ENCODE measurements at places on chromosomes 13 and 19. TPM values are rescaled to one million over a fixed set of nuclear protein-coding genes. Genes with fewer than 3 reads are reported as not detected.

Gene ZNRF4
- not detected for polyA plus RNA-seq

Gene UGGT2
- polyA plus RNA-seq = not detected

Gene ZNF91
- 48.1 TPM for polyA plus RNA-seq

Gene CEACAM3
- not detected for polyA plus RNA-seq

DNA sequence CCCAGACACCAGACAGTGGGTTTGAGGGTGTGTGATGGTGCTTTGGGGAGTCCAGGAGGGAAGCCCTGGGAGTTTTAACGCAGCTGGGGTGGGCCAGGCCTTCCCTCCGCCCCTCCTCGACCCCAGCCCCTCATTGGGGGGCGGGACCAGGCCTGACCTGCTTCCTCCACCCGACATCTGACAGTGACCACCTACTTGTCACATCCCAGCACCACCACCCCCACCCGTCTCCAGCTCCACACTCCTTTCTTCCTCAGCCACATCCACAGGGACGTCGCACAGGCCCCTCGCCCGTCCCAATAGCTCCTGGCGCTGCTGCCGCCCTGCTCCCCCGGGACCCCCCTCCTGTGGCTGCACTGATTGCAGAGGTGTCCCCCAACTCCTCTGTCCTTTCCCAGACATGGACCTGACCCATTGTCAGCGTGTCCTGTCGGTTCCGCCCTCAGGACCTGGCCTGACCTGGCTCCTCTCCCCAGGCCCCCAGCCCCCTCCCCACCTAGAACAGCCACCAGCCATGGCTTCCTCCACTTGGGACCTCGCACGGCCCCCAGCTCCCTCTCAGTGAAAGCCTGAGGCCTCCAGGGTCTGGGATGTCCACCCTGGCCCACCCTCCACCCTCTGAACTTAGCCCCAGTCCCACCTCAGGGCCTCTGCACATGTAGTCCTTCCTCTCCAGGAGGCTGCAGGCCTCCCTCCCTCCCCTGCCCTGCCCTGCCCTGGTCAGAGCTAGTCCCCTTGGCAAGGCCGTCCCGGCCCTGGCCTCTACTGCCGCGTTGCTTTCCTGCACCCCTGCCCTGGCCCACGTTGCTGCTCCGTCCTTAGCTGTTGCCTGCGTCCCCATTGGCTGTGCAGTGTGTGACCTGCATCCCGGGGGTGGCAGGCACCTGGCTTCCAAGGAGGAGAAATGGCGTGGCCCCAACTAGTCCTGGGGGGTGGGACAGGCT lies 30.4 kb downstream of the COMP start:
- no peaks in the 10 kb centered on the region for H3K27me3 ChIP-seq
- no peak overlapping the region for H3K27ac ChIP-seq
- no peaks in the 10 kb centered on the region for H3K4me1 ChIP-seq

- H3K36me3 ChIP-seq = no peaks in the 10 kb centered on the region
- H3K27ac ChIP-seq = no peak overlapping the region
- H3K4me1 ChIP-seq = peaks cover 13% of the 10 kb centered on the region
Measured at GRCh38 chr13:94419304-94419924, 60.1 kb downstream of the DCT start.

DNA sequence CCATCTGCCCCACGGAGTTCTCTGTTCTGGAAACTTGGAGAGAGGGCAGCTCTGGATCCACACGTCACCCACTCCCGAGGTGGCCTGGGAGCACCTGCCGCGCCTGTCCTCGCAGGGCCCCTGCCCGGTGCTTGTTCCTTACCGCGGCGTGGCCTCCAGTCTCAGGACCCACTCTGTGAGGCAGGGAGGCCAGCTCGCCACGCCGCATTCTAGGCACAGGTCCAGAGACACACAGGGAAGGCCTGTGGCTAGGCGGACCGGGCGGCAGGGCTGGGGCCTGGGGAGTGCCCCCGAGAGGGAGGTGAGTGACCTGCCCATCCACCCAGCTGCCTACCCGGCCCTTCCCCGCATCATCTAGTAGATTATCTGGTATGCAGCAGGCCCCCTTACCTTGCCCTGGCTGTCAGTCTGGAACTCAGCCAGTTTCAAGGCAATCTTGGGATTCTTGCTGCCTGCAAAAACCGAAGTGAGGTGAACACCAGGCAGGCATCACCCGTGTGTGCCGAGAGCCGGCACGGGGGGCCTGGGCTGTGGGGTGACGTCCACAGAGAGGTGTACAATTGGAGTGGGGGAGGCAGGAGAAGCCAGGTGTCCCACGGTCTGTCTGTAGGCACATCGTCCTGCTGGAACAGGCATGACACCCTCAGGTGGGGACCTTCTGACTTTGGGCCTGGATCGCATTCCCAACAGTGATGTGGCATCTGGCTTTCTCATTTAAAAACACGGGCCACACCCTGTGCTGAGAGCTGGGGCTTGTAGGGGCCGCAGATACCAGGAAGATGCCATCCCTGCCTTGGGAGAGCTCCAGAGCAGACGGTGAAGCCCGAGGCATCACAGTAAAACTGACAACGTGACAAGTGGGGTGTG lies 23.6 kb downstream of the DPP9 start:
- H3K4me3 ChIP-seq = no peak overlapping the region
- no peak overlapping the region for H3K27ac ChIP-seq
- peaks cover 3% of the 10 kb centered on the region for H3K27me3 ChIP-seq
- no peak for DNase-seq
- H3K36me3 ChIP-seq = no peaks in the 10 kb centered on the region

DNA sequence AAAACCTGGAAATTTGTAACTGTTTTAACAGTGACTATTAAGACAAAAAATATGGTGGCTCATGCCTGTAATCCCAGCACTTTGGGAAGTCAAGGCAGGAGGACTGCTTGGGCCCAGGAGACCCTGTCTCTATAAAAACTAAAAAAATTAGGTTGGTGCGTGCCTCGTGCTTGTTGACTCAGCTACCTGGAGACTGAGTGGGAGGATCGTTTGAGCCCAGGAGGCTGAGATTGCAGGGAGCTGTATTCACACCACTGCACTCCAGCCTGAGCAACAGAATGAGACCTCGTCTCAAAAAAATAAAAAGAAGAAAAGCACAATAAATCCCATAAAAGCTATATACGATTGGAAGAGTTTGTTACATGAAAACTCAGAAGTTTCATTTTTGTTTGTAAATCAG lies 23.7 kb downstream of the KLF5 start:
- no peak overlapping the region for H3K4me3 ChIP-seq
- no peak for DNase-seq
- H3K4me1 ChIP-seq = no peaks in the 10 kb centered on the region
- no peaks in the 10 kb centered on the region for H3K36me3 ChIP-seq
- no peak overlapping the region for H3K27ac ChIP-seq

GRCh38 chr13:20492641-20493040 lies 33.0 kb downstream of the CRYL1 start:
- H3K27me3 ChIP-seq = no peaks in the 10 kb centered on the region
- H3K4me3 ChIP-seq = no peak overlapping the region
- peaks cover 1% of the 10 kb centered on the region for H3K4me1 ChIP-seq
- no peak for DNase-seq
- peaks cover 6% of the 10 kb centered on the region for H3K36me3 ChIP-seq

GRCh38 chr19:35851213-35852028 lies 883 bp downstream of the NPHS1 start:
- peaks cover 4% of the 10 kb centered on the region for H3K4me1 ChIP-seq
- no peak overlapping the region for H3K27ac ChIP-seq
- no peak for DNase-seq
- H3K27me3 ChIP-seq = peaks cover 27% of the 10 kb centered on the region
- no peak overlapping the region for H3K4me3 ChIP-seq

DNA sequence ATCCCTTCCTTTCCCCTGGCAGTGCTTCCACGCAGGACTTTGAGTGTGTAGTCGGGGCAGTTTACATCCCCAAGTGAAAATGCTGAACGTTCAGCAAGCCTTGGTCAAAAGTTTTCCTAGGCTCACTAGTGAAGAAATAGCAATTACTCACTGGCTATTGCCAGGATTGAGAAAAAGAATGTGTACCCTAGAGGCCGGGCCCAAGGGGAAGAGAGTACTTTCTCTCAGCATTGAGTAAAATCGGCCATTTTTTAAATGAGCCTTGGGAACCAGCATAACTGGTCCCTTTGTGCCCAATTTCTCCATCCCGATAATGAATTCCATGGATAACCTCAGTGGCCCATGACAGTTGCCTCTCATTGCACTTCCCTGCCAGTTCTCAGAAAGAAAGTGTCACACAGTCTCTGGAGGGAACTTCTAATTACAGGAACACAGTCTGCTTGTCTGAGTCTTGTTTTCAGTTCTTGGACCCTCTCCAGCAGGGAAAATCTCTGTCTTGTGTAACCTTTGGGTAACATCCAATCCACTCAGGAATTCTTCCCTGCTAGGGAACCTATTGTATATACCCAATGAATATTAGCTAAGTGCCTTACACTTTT lies 7.3 kb upstream of the OR7D2 start:
- DNase-seq = no peak
- H3K4me3 ChIP-seq = no peak overlapping the region
- no peak overlapping the region for H3K27ac ChIP-seq
- no peaks in the 10 kb centered on the region for H3K27me3 ChIP-seq
- H3K4me1 ChIP-seq = no peaks in the 10 kb centered on the region
- peaks cover 5% of the 10 kb centered on the region for H3K36me3 ChIP-seq

GRCh38 chr13:73015805-73016204 lies 43.0 kb upstream of the KLF5 start:
- peaks cover 37% of the 10 kb centered on the region for H3K36me3 ChIP-seq
- no peak for DNase-seq
- H3K27me3 ChIP-seq = no peaks in the 10 kb centered on the region
- H3K4me1 ChIP-seq = no peaks in the 10 kb centered on the region
- no peak overlapping the region for H3K27ac ChIP-seq

DNA sequence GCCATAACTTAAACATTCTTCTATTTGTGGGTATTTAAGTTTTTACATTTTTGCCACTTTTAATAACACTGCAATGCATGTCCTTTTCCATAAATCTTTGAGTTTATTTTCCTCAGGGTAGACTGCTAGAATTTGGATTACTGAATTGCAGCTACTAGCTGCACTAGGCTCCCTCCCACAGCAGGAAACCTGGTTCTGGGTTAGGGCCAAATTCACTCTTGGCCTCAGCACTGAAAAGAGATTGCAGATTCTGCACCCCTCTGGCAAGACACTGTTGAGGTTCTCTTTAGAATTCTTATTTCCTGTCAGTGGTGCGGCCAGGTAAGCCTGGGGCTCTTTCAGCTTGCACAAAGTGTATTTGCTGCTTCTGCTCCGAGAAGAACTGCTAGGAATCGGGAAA lies 155.7 kb downstream of the ENOX1 start:
- no peak for DNase-seq
- no peaks in the 10 kb centered on the region for H3K36me3 ChIP-seq
- H3K27me3 ChIP-seq = peaks cover 1% of the 10 kb centered on the region
- no peak overlapping the region for H3K27ac ChIP-seq
- no peak overlapping the region for H3K4me3 ChIP-seq

Measured in immature natural killer cell (primary cell).